Left lung (tissue), 14 donors: ENCODE measurements at places on chromosomes 7 and 10. TPM values are rescaled to one million over a fixed set of nuclear protein-coding genes. Genes with fewer than 3 reads are reported as not detected.

- H3K4me3 ChIP-seq = no peak overlapping the region
- H3K4me1 ChIP-seq = no peaks in the 10 kb centered on the region
- no peak overlapping the region for H3K27ac ChIP-seq
- no peaks in the 10 kb centered on the region for H3K27me3 ChIP-seq
Observed at GRCh38 chr10:5490698-5491464, 8.5 kb downstream of the CALML5 start.

DNA sequence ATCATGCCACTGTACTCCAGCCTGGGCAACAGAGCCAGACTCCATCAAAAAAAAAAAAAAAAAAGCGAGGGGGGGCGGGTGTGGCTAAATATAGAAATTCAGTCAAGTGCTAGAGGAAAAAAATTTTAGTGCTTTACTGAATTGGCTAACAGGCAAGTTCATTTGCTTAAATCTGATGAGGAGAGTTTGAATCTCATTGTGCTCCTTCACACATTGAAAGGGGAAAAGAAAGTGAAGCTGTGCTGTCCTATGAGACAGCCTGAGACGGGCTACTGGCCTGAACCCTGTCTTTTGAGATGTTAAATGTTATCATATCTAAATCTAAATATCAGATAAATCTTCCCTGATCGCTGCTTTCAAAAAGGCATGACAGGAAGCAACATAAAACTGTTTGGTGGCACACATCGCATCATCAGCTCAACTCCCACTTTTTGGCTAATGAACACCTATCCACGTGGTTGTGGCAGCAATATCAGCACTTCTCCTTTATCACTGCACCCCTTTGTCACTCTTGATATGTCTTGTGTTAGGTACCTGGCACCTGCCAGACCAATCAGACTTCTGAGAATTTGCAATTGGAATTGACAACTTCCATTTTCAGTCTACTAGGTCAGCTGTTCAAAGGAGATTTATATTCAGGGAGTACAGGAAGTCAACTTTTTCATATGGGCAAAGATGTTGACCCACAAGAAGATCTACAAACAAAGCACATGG is 14.0 kb upstream of the IFIT1B start:
- no peaks in the 10 kb centered on the region for H3K36me3 ChIP-seq
- no peak for DNase-seq
- H3K4me3 ChIP-seq = no peak overlapping the region

DNA sequence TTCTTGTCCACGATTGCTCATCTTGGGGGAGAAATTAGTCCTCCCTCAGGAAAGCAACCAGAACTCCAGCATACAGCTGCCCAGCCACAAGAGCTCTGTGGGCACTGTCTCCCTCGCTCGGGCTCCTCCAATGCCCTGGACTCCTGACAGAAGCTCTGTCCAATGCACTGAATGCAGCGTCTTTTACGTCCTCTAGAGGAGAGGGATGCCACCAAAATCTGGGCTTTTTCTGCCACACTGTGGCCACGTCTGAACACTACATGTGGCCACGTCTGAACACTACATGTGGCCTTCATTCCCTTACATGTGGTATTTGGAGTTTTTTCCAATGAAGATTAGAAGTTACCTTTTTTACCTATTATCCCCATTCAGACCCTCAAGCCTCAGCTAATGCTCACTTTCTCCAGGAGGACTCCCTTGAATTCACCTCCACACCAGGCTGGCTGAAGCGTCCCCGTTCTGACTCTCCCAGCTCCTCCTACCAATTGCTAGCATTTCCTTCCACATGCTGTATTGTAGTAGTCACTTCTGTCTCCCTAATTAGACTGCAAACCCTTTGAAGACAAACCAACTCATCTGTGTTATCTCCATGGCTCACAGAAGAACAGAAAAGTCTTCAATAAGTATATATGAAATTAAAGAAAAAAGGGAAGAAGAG is 134.3 kb upstream of the PDE1C start:
- peak overlapping the region; percentile 9 for H3K4me3 ChIP-seq
- no peaks in the 10 kb centered on the region for H3K27me3 ChIP-seq
- DNase-seq = no peak
- H3K36me3 ChIP-seq = no peaks in the 10 kb centered on the region

GRCh38 chr10:1294748-1295147 is 238.6 kb downstream of the WDR37 start:
- peaks cover 64% of the 10 kb centered on the region for H3K27me3 ChIP-seq
- no peaks in the 10 kb centered on the region for H3K36me3 ChIP-seq
- H3K4me3 ChIP-seq = no peak overlapping the region

DNA sequence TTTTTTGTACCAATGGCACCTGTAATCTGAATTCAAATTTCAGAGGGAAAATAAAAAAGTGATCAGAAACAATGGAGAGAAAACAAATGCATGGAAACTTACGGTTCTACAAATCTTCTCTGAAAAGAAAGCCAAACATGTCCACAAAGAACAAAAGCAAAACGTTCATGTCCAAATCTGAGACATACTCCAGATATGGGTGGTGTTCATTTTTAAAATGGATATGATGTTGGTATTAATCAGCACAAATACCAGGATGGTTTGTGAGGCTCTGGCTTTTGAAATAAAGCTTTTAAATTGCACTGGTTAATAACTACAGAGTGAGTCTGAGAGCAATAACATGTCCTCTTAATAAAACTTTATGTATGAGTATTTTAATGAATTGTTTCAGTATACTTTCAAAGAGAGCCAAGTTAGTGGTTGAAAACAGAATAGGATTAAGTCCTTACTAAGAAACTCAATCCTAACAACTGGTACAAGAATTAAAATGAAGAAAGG is 366.4 kb downstream of the INHBA start:
- no peak overlapping the region for H3K4me3 ChIP-seq
- H3K27me3 ChIP-seq = no peaks in the 10 kb centered on the region
- no peak overlapping the region for H3K27ac ChIP-seq

GRCh38 chr7:72447465-72448204 is 35.5 kb upstream of the CALN1 start:
- no peaks in the 10 kb centered on the region for H3K4me1 ChIP-seq
- peaks cover 31% of the 10 kb centered on the region for H3K27me3 ChIP-seq
- no peaks in the 10 kb centered on the region for H3K36me3 ChIP-seq
- H3K4me3 ChIP-seq = no peak overlapping the region
- DNase-seq = no peak

DNA sequence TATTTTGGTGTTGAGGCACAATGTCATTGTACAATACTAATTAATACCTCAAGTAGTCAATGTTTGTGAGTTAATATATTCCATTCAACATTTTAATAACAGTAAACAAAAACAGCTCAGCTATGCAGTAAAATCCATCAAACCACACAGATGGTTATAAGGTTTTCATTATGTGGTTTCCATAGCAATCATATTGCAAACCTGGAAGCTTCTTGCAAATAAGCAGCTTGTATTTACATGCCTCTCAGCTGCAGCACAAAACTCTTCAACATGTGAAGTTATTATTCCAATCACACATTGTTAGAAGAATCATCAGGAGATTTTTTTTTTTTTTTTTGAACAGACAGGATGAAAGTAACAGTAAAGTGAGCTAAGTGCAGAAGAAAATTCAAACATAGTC is 170.2 kb downstream of the SKAP2 start:
- no peak for DNase-seq
- H3K4me1 ChIP-seq = no peaks in the 10 kb centered on the region
- no peak overlapping the region for H3K27ac ChIP-seq
- H3K27me3 ChIP-seq = no peaks in the 10 kb centered on the region
- H3K36me3 ChIP-seq = no peaks in the 10 kb centered on the region
- H3K4me3 ChIP-seq = no peak overlapping the region

DNA sequence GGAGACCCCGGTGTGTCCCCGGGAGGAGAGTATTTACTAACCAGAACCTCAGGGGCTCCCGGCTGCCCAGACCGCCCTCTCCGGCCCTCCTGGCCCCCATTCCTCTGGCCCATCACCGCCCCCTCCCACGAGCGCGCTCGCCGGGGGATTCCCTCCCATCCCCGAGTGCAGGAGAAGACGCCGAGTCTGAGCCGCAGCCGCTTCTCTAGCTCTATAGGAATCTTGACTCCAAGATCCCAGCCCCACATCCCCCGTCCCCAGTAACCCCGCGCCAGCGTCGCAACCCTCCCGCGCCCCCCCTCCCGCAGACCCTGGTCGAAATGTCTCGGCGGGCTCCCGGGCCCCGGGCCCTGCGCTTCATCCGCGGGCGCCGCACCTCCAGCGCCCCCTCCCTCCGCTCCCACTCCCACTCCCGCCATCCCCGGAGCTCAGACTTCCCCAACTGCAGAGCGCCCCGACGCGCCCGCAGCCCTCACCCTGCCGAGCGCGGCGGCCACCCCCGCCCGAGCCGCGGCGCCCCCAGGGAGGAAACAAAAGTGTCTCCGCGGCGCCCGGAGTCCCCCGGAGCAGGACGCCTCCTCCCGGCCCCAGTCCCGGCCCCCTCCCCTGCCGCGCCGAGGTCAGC is 541 bp downstream of the ELMO1 start:
- no peaks in the 10 kb centered on the region for H3K36me3 ChIP-seq
- H3K4me1 ChIP-seq = peaks cover 49% of the 10 kb centered on the region
- peak overlapping the region; percentile 74 for H3K4me3 ChIP-seq
- H3K27ac ChIP-seq = peak overlapping the region; percentile 97
- DNase-seq = peak; percentile 30

- H3K4me1 ChIP-seq = no peaks in the 10 kb centered on the region
- H3K27me3 ChIP-seq = no peaks in the 10 kb centered on the region
- H3K4me3 ChIP-seq = no peak overlapping the region
- no peaks in the 10 kb centered on the region for H3K36me3 ChIP-seq
- H3K27ac ChIP-seq = no peak overlapping the region
Observed at GRCh38 chr7:83267141-83267631, 104.5 kb upstream of the PCLO start.

DNA sequence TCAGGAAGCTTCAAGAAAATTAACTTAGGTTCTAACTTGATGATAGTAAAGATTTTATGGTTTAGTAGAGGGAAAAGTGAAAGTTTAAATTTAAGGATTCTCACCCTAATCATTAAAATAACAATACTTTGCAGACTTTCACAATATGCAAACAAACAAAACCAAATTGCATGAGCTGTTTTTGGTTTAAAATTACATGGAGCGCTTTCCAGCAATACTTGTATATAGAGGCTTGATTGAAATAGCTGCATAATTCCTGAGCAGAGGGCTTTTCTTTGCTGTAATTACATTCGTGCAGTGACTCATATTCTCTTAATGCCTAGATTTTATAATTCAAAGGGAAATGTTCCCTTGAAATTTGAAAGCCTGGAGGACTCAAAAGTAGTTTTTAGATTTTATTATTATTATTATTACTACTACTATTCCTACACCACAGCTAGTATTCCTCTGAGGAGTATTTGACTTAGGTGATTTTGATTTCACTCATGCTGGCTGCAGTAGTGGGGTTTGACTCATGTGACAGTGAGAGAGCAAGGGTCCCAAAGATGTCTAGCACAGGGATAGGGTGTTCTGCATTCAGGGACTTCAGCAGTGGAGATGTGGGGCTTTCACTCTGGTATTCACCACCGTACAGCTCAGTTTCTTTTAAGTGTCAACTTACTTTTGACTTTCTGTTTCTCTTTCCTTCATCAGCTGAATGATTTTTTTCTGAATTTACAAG is 138.1 kb downstream of the ADAM22 start:
- H3K27ac ChIP-seq = no peak overlapping the region
- no peaks in the 10 kb centered on the region for H3K36me3 ChIP-seq
- no peaks in the 10 kb centered on the region for H3K27me3 ChIP-seq
- no peak overlapping the region for H3K4me3 ChIP-seq

- no peak overlapping the region for H3K27ac ChIP-seq
- no peaks in the 10 kb centered on the region for H3K27me3 ChIP-seq
- no peak for DNase-seq
- no peaks in the 10 kb centered on the region for H3K4me1 ChIP-seq
- H3K36me3 ChIP-seq = no peaks in the 10 kb centered on the region
Observed at GRCh38 chr10:454860-455259, 234.6 kb downstream of the DIP2C start.

DNA sequence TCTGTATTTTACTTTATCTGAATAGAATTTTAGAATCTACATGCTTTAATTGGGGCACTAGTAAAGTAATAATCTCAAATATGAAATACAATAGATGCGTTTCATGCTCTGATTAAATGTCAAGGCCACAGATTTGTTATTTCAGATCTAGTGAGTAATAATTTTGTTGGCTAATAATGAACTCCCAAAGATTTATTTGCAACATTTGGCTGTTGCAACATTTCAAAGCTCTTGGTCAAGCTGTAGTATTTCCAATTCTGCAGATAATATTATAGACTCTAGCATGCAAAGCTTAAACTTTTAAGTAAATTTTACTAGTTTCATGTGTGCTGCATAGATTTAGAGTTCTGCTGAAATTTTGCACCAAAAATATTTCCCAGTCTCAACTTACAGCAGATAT is 16.7 kb downstream of the LRRN3 start:
- no peak for DNase-seq
- H3K4me3 ChIP-seq = no peak overlapping the region
- no peaks in the 10 kb centered on the region for H3K27me3 ChIP-seq

Gene GNAT3
- total RNA-seq = not detected

Gene VSIR
- 46.7 TPM for total RNA-seq

Gene ACBD7
- 1.3 TPM for total RNA-seq

Gene TBRG4
- total RNA-seq = 41.8 TPM

Gene STMP1
- total RNA-seq = 35.0 TPM

Gene WASHC2A
- total RNA-seq = 54.2 TPM
